RWPE2 (cell line): ENCODE measurements at places on chromosomes 5 and 9.

GRCh38 chr9:133238851-133239532 is 29.9 kb upstream of the OBP2B start:
- H3K4me3 ChIP-seq, result no peak overlapping the region
- H3K27ac ChIP-seq, result no peak overlapping the region
- DNase-seq, result no peak
- no peaks in the 10 kb centered on the region for H3K36me3 ChIP-seq
- H3K27me3 ChIP-seq, result no peaks in the 10 kb centered on the region

- peaks cover 27% of the 10 kb centered on the region for H3K36me3 ChIP-seq
- DNase-seq, result no peak
- peak within 1 kb of the TSS; percentile 53 for H3K4me3 ChIP-seq
- no peaks in the 10 kb centered on the region for H3K27me3 ChIP-seq
- H3K4me1 ChIP-seq, result peaks cover under 1% of the 10 kb centered on the region
- H3K27ac ChIP-seq, result peak within 1 kb of the TSS; percentile 51
Measured at GRCh38 chr9:127899128-127899943, at the start of gene ST6GALNAC6. TSS of gene ST6GALNAC6 (minus strand) at chr9:127899603. CDS start at chr9:127897981, 1,622 bp downstream.

GRCh38 chr9:8168916-8169438 is 369.4 kb upstream of the DMAC1 start:
- H3K27ac ChIP-seq, result no peak overlapping the region
- no peaks in the 10 kb centered on the region for H3K36me3 ChIP-seq
- DNase-seq, result no peak

GRCh38 chr9:114829574-114830440 is 24.0 kb upstream of the TNFSF15 start:
- no peaks in the 10 kb centered on the region for H3K4me1 ChIP-seq
- H3K27me3 ChIP-seq, result no peaks in the 10 kb centered on the region
- no peak overlapping the region for H3K27ac ChIP-seq
- H3K4me3 ChIP-seq, result no peak overlapping the region
- H3K36me3 ChIP-seq, result no peaks in the 10 kb centered on the region

DNA sequence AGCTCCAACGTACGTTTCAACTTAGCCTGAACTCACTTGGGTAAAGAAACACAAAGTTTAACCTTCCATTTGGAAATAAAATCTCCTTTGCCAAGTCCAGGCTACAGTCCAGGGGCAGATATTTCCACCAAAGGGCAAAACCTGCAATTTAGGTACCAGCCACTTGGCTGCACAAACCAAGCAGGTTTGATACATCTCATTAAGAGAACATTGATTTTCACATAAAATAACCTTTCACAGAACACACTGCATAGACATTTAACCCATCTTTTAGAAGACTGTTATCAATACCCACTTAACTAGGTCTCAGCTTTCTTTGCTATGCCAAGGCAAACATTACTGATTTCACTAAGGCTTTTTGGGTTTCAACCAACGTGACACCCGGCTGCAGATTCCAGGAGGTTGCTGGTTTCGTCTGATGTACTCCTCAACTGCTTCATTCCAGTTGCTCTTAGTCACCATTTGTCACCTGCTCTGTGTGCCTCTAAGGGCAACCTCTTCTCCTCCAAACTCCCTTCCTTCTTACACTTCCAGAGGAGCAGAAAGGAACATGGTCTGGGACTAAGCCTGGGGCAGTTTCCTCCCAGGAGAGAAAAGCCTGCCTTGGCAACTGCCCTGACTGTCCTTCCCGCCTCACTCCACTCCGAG is 67.1 kb downstream of the EPB41L4B start:
- H3K4me1 ChIP-seq, result peaks cover 48% of the 10 kb centered on the region
- no peak overlapping the region for H3K4me3 ChIP-seq
- peaks cover 12% of the 10 kb centered on the region; the same call in 1 of the 2 replicates for H3K36me3 ChIP-seq

- no peak overlapping the region for H3K27ac ChIP-seq
- no peaks in the 10 kb centered on the region for H3K27me3 ChIP-seq
- H3K36me3 ChIP-seq, result no peaks in the 10 kb centered on the region
- no peak overlapping the region for H3K4me3 ChIP-seq
- DNase-seq, result no peak
- peaks cover 5% of the 10 kb centered on the region for H3K4me1 ChIP-seq
Measured at GRCh38 chr5:78467752-78468357, 107.4 kb downstream of the SCAMP1 start.

DNA sequence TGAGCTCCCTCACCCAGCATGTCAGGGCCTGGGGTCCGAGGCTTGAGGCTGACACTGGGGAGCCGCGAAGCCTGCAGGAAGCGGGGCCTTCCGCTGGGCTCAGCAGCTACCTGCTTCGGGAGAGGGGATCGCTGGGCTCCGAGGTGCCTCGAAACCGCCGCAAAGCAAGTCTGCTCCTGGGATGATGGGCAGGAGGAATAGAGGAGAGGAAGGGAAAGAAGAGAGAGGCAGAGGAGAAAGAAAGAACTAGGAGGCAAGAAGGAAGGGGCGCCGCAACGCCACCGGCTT is 1.5 kb upstream of the PRDM12 start:
- no peak overlapping the region for H3K4me3 ChIP-seq
- H3K4me1 ChIP-seq, result no peaks in the 10 kb centered on the region
- peaks cover 100% of the 10 kb centered on the region for H3K27me3 ChIP-seq
- no peaks in the 10 kb centered on the region for H3K36me3 ChIP-seq
- DNase-seq, result no peak

- no peak for DNase-seq
- H3K36me3 ChIP-seq, result no peaks in the 10 kb centered on the region
- H3K4me3 ChIP-seq, result no peak overlapping the region
Measured at GRCh38 chr5:7425830-7426229, 29.9 kb downstream of the ADCY2 start.

DNA sequence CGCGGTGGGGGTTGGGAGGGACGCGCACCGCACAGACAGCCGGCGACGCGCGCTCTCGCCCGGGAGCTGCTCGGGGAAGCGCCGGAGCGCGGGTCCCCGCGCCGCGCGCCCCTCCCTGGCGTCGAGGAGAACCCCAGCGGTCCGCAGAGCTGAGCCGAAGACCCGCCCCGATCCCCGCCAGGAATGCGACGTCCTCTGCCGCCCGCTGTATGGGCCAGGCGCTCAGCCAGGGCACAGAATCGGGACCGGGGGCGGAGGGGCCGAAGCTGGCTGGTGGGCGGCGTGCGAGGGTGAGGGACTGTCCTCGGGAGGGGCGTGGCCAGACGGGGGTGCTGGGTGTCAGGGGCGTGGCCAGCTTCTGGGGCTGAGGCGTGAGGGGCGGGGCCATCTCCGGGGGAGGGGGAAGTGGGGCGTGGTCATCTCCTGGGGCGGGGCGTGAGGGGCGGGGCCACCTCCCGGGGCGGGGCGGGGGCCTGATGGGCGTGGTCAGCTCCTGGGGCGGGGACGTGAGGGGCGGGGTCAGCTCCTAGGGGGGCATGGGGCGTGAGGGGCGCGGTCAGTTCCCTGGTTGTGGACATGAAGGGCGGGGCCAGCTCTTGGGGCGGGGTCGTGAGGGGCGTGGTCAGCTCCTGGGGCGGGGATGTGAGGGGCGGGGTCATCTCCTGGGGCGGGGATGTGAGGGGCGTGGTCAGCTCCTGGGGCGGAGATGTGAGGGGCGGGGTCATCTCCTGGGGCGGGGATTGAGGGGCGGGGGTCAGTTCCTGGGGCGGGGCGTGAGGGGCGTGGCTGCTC is 965 bp downstream of the PTGDS start:
- H3K27me3 ChIP-seq, result no peaks in the 10 kb centered on the region
- DNase-seq, result no peak
- peak overlapping the region; percentile 36 for H3K4me3 ChIP-seq
- no peak overlapping the region for H3K27ac ChIP-seq
- H3K36me3 ChIP-seq, result no peaks in the 10 kb centered on the region
- peaks cover 7% of the 10 kb centered on the region for H3K4me1 ChIP-seq

GRCh38 chr5:18992264-18992663 is 995.7 kb downstream of the CDH18 start:
- no peak for DNase-seq
- H3K36me3 ChIP-seq, result no peaks in the 10 kb centered on the region
- H3K27ac ChIP-seq, result no peak overlapping the region
- H3K27me3 ChIP-seq, result no peaks in the 10 kb centered on the region

DNA sequence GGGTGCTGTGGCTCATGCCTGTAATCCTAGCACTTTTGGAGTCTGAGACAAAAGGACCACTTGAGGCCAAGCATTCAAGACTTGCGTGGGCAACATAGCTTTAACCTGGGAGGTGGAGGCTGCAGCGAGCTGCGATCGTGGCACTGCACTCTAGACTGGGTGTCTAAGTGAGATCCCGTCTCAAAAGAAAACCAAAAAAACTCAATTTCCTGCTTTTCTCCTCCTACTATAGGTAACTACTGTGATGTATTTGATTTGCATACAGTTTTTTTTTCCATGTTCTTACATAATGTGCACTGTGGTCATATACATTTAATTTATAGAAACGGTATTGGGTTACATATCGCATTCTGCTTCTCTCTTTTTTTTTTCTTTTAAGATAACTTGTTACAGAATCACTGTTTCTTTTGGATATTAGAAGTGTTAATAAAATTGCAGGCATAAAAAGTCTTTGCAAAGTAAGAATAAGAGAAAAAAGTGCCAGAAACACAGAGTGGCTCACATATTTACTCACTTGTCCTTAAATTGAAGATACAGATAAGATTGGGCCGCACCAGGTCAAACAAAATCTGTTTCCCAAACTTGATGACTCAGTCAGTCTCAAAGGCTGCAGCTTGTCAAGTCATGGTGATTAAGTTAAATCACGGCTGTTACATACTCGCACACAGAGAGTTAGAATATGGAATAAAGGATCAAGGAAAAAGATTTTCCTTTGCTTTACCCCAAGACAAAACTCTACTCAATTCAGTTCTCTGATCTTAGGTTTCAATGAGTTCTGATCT is 2.0 kb upstream of the PTGR1 start:
- no peak overlapping the region for H3K27ac ChIP-seq
- H3K36me3 ChIP-seq, result peaks cover 11% of the 10 kb centered on the region
- H3K4me1 ChIP-seq, result peaks cover 7% of the 10 kb centered on the region
- no peak overlapping the region for H3K4me3 ChIP-seq
- DNase-seq, result no peak

- H3K27ac ChIP-seq, result no peak overlapping the region
- DNase-seq, result no peak
- H3K36me3 ChIP-seq, result peaks cover 70% of the 10 kb centered on the region
- no peaks in the 10 kb centered on the region for H3K4me1 ChIP-seq
- H3K27me3 ChIP-seq, result no peaks in the 10 kb centered on the region
- no peak overlapping the region for H3K4me3 ChIP-seq
Measured at GRCh38 chr5:179608131-179608581, 15.3 kb downstream of the HNRNPH1 start.

DNA sequence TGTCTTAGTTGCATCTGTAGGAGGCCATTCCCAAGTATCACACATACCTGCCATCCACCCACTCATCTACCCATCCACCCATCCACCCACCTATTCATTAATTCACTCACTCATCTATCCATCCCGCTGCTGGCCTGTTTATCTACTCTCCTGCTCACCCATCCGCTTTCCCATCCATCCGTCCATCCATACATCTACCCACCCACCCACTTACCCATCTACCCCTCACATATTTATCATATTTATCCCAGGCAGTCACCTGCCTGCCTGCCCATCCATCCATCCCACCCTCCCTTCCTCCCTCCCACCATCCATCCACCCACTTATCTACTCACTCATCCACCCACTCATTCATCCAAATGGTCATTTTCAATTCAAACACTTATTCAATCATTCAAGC is 143.9 kb upstream of the PANK3 start:
- H3K4me3 ChIP-seq, result no peak overlapping the region
- no peak overlapping the region for H3K27ac ChIP-seq
- no peak for DNase-seq

DNA sequence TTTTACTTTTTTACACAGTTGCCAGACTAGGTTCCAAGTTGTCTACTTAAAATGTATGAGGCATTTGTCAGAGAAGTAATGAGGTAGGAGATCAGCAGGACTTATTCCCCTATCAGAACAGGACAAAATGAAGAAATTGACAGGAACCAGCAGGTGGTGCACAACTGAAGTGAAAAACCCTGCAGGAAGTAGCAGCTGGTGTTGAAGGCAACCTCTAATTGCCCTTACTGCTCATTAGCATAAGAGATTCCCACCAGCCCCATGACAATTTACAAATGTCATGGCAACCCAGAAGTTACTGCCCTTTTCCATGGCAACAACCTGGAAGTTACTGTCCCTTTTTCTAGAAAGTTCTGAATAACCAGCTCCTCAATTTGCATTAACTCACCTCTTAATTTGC is 5.4 kb downstream of the PCDHB15 start:
- no peaks in the 10 kb centered on the region for H3K27me3 ChIP-seq
- no peaks in the 10 kb centered on the region for H3K4me1 ChIP-seq
- H3K27ac ChIP-seq, result no peak overlapping the region
- no peaks in the 10 kb centered on the region for H3K36me3 ChIP-seq

DNA sequence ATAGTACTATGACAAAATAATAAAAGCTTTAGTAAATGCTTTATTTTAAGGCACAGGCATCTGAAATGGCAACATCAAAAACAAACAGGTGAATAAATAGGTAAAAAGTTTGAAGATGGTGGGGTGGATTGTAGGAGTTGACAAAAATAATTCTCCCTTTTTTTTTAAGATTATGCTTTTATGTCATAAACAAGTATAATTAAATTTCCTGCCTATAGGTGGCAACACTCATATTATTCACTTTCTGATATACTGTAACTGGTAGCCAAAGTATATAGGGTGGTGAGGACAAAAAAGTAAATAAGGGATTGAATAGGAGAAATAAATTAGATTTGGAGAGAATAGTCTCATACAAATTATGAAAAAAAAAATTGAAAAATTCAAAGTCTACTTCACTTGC is 120.0 kb upstream of the ACOT12 start:
- H3K27me3 ChIP-seq, result no peaks in the 10 kb centered on the region
- H3K27ac ChIP-seq, result no peak overlapping the region
- no peaks in the 10 kb centered on the region for H3K36me3 ChIP-seq
- H3K4me3 ChIP-seq, result no peak overlapping the region

DNA sequence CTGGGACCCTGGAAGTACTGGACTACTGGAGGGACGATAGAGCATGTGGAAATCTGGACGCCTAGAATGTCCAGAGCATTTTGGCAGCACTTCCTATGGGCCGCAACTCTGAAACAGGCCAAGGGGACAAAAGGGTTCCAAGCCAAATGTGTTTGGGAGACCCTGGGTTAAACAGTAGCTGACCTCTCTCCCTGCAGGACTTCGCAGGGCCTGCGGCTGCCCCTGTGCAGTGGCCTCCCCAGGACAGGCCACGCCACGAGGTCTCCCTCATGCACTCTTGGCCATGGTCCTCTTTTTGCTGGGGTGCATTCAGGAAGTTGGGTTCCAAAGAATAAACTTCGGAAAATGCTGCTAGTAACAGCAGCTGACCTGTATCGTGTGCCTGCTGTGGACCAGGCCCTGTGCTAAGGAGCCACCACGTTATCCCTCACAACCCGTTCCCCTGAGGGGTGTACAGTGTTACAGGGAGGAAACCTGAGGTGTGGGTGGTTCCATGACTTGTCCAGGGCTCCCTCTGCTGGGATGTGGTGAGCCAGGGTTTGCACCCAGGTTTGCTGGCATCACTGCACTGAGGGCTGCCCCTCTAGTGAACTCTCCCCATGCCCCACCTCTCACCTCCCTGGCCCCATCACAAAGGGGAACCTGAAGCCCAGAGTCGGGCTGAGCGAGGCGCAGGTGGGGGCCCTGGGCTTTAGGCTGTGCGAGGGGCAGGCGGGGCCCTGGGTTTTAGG is 79.4 kb downstream of the AMBP start:
- H3K27me3 ChIP-seq, result no peaks in the 10 kb centered on the region
- H3K4me3 ChIP-seq, result no peak overlapping the region
- no peak overlapping the region for H3K27ac ChIP-seq

GRCh38 chr9:105651806-105652205 is 10.5 kb upstream of the TAL2 start:
- H3K36me3 ChIP-seq, result no peaks in the 10 kb centered on the region
- H3K27ac ChIP-seq, result no peak overlapping the region
- no peak for DNase-seq
- no peaks in the 10 kb centered on the region for H3K4me1 ChIP-seq
- no peak overlapping the region for H3K4me3 ChIP-seq
